GM23338 (cell line): ENCODE measurements at places on chromosomes 11 and 22.

GRCh38 chr11:63985812-63986155, 454 bp upstream of the OTUB1 start:
- H3K4me1 ChIP-seq = peaks cover 16% of the 10 kb centered on the region
- peak overlapping the region; percentile 95 for H3K27ac ChIP-seq
- no peaks in the 10 kb centered on the region for H3K27me3 ChIP-seq
- peak; percentile 66 for DNase-seq
- H3K4me3 ChIP-seq = peak overlapping the region; percentile 79

- H3K4me1 ChIP-seq = no peaks in the 10 kb centered on the region
- H3K4me3 ChIP-seq = no peak overlapping the region
- no peak overlapping the region for H3K27ac ChIP-seq
These were observed 67.5 kb upstream of the MPPED2 start for GRCh38 chr11:30653606-30654005.

DNA sequence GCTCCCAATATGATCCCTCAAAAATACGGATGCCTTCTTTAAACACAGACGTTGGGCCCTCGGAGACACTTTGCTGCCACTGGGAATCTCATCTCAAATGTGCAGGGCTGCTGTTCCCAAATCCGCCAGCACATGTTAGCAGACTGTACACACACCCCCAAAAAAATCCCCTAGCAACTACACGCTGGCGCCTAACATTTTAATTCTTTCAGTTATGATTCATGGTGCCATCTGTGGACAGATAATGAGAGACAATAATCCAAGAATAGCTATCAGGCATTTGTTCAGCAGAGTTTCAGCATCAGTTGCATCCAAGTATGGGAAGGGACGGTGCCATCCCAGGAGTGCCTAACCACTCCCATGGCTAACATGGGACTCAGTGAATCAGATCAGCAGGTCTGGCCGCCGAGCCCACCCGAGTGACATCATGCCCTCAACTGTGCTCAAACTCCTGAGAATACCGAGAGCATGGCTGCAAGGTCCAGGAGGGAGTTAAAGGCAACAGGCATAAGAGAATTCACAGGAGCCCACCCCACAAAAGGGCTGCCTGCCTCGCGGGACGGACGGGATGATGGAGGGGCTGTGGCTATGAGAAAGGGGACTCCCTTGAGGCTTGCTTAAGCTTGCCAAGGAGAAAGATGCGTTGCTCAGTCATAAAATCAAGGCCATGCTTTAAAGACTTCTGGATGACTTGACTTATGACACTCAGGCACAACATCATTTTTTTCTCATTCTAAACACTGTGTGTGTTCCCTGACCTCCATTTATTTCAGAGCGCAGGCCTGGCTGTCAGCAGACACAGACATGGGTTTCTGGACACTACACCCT, 337.0 kb downstream of the SHANK2 start:
- H3K27me3 ChIP-seq = no peaks in the 10 kb centered on the region
- no peak overlapping the region for H3K4me3 ChIP-seq
- DNase-seq = no peak
- H3K4me1 ChIP-seq = peaks cover 8% of the 10 kb centered on the region; the same call in 1 of the 2 replicates

- H3K4me1 ChIP-seq = no peaks in the 10 kb centered on the region
- H3K36me3 ChIP-seq = no peaks in the 10 kb centered on the region
- H3K27ac ChIP-seq = no peak overlapping the region
- DNase-seq = no peak
- H3K27me3 ChIP-seq = no peaks in the 10 kb centered on the region
These were observed 6.0 kb downstream of the OR10Q1 start for GRCh38 chr11:58222721-58223120.

DNA sequence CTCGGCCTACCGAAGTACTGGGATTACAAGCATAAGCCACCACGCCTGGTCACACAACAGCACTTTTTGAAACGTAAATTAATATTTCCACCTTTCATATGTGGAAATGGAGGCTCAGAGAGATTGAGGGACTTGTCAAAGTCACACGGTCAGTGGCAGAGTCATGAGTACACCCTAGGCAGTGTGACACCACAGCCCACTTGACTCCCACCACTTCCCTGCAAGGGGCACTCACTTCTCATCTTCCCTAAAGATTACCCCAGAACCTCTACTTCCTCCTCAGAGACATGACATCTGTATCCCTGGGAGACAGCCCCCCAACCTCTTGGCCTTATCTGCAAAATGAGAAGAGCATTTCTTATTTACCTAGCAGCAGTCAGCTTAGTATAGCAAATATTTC, 16.5 kb upstream of the MYOD1 start:
- no peaks in the 10 kb centered on the region for H3K36me3 ChIP-seq
- DNase-seq = no peak
- no peaks in the 10 kb centered on the region for H3K4me1 ChIP-seq
- no peak overlapping the region for H3K4me3 ChIP-seq
- no peak overlapping the region for H3K27ac ChIP-seq

GRCh38 chr22:24289741-24290163, 19.1 kb downstream of the SPECC1L start:
- DNase-seq = no peak
- H3K4me1 ChIP-seq = peaks cover 18% of the 10 kb centered on the region
- H3K36me3 ChIP-seq = no peaks in the 10 kb centered on the region
- no peaks in the 10 kb centered on the region for H3K27me3 ChIP-seq
- no peak overlapping the region; the same call in 1 of the 2 replicates for H3K27ac ChIP-seq
- H3K4me3 ChIP-seq = no peak overlapping the region
